HFFc6 (cell line): ENCODE measurements at places on chromosomes 13 and 19. TPM values are rescaled to one million over a fixed set of nuclear protein-coding genes. Genes with fewer than 3 reads are reported as not detected.

PSG5 gene
- 28.5 and 53.3 TPM in 2 replicates for total RNA-seq

C19orf73 gene
- total RNA-seq: 0.32 to 0.68 TPM (median 0.67 TPM) in 3 replicates

PGLYRP2 gene
- not detected in 3 replicates for total RNA-seq

GRIN3B gene
- total RNA-seq: 0.40 and 0.47 TPM in 2 replicates

KANK3 gene
- not detected in 2 replicates for total RNA-seq

OR7D2 gene
- not detected in 3 replicates for total RNA-seq

ZNF528 gene
- total RNA-seq: 10.6 to 15.9 TPM (median 11.3 TPM) in 3 replicates

- peak; percentile 48 for DNase-seq
Measured at GRCh38 chr13:84896128-84896527, 903.1 kb downstream of the SLITRK6 start.

DNA sequence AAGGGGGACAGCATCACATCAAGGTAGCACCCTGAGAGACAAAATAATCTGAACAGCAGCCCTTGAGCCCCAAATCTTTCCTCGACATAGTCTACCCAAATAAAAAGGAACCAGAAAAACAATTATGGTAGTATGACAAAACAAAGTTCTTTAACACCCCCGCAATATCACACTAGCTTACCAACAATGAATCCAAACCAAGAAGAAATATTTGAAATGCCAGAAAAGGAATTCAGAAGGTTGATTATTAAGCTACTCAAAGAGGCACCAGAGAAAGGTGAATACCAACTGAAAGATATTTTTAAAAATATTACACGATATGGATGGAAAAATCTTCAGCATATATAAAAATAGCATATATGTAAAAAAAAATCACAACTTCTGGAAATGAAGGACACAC lies 252.9 kb upstream of the SLITRK6 start:
- no peak for DNase-seq

DNA sequence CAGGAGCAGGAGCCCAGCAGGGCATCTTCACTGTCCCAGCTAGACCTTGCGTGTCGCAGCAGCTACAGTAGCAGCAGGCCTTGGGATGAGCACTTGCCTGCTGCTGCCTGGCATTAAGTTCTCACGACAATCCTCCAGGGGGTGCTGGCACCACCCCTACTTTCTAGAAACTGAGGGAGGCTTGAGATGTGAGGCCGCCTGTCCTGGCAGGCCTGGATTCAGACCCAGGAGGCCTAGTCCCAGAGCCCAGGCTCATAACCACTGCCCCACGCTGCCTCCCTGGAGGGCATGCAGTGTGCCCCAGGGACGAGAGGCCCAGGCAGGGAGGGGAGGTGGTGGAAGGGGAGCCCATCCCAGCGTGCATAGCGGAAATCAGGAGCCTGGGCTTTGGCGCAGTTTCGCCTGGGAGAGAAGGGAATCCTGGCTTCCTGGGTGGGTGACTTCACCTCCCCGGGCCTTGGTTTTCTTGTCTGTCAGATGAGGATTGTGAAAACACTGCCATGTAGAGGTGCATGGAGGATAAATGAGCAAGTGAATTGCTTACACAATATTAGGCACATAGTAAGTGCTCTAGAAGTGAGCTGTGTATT lies 26.1 kb downstream of the PPP5C start:
- DNase-seq: no peak

DNA sequence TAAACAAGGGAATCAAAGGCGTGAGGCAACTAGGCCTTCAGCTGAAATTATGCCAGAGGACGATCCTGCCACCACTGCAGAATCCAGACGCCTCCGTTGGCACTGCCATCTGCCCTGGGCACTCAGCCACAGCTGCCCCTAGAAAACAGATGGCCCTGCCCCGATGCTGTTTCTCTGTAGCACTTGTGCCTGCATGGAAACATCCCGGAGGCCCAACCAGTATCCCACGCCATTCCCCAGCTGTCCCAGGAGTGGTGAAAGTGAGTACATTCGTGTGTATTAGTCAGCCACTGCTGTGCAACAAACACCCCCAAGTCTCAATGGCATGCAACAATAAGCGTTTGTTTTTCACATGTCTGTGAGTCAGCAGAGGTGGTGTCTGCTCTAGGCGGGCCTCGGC lies 8.9 kb upstream of the CRTC1 start:
- no peak for DNase-seq

GRCh38 chr13:59946944-59947343 lies 216.8 kb downstream of the DIAPH3 start:
- peak; percentile 49 for DNase-seq

DNA sequence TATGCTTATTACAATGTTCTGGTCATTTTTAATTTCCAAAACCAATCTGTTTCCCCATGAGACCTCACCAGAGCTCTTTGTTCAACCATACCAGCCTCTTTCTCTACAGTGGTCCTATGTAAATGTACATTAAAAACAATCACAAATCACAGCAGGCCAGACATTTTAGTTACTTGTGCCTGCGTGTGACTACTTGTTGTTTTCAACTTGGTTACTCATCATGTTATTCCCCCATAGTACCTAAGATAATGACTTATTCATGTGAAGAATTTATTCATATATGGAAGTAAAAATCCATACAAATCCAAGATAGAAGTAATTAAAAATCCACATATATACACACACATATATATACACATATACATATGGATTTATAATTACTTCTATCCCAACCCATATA lies 379.6 kb downstream of the SLITRK6 start:
- DNase-seq: no peak
